Esophagus muscularis mucosa (tissue), 4 donors: ENCODE measurements at places on chromosomes 7 and 10. TPM values are rescaled to one million over a fixed set of nuclear protein-coding genes. Genes with fewer than 3 reads are reported as not detected.

DNA sequence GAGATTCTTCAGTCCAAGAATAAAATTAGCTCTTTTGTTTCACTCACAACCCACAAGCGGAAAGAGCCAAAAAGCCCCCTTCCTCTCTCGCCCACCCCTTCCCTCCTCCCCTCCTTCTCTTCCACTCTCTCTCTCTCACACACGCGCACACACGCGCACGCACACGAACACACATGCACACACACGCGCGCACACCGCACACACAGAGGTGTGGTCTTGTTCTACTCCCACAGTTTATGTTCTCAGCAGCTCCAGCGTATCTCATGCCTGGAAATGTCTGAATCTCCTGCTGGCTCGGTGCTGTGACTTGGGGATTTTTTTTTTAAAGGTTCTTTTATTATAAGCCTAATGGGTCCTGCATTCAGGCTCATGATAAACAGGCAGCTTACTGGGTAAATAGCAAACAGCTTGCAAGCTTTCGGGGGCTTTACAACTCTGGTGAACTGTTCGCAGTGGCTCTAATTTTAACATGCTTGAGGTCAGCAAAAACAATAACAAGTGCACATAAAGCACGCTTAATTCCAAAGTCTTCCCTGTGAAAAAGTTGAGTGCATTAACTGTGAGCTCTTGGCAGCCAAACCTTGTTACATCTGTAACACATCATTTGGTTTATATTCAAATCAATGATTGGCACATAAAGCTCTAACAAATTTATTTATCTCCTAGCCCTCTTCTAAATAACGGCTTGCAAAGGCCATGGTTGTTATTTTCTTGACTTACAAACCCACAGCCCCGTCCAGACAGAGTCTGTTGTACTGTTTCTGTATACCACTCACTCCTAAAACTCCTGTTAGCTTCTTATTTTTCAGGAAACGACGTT lies 424.1 kb upstream of the MGMT start:
- no peak overlapping the region for H3K27ac ChIP-seq
- no peaks in the 10 kb centered on the region for H3K27me3 ChIP-seq
- no peak overlapping the region for H3K4me3 ChIP-seq
- DNase-seq: no peak

DNA sequence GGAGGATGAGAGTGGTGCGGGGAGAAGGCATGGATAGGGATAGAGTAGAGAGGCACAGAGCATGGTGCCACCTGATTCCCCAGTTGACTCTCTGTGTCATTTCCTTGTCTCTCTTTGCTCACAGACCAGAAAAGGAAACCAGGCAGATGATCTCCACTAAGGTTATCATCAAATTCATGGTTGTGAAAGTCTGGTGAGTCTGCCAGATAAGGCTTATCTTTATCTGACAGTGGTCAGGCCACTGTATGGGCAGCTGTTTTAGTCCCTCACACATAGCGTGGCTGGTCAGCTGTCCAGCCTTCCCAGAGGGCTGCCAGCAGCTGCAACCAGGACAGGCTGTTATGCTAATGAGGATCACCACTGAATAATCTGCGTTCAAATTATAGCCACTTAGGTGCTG lies 99.0 kb downstream of the ADRA2A start:
- no peaks in the 10 kb centered on the region for H3K36me3 ChIP-seq
- no peak overlapping the region for H3K27ac ChIP-seq
- H3K4me1 ChIP-seq: no peaks in the 10 kb centered on the region
- no peak overlapping the region for H3K4me3 ChIP-seq
- no peaks in the 10 kb centered on the region for H3K27me3 ChIP-seq

DNA sequence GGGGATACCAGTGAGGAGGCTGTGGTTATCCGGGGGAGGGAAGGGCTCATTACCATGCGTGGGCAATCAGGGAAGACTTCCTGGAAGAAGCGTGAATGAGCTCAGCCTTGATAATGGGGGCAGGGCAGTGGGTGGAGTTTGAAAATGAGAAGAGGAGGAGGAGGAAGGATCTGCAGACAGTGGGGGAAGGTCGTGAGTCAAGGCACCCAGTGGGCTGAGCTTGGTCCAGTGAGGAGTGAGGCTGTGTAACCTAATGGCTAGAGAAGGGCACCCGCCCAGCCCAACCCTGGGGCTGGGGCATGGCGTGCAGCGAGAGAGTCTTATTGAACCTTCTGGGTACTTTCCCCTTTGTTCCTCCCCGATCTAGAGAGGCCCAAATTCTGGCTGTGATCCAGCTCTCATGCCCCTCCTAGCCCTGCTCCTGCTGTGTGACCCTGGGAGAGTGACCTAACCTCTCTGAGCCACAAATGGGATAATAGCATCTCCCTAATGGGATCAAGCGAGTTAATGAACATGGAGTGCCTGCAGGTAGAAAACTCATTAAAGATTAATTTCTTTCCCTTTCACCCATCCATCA lies 31.5 kb downstream of the CLIP2 start:
- H3K4me1 ChIP-seq: peaks cover 14% of the 10 kb centered on the region
- no peak overlapping the region for H3K27ac ChIP-seq
- DNase-seq: no peak

GRCh38 chr7:81845744-81846241 lies 75.9 kb upstream of the HGF start:
- H3K4me3 ChIP-seq: no peak overlapping the region
- peak overlapping the region; percentile 35 for H3K27ac ChIP-seq
- no peak for DNase-seq

- DNase-seq: no peak
- H3K36me3 ChIP-seq: no peaks in the 10 kb centered on the region
- H3K27ac ChIP-seq: peak overlapping the region; percentile 72
- H3K27me3 ChIP-seq: peaks cover 45% of the 10 kb centered on the region
These were observed 17.9 kb downstream of the EBF3 start for GRCh38 chr10:129945941-129946760.

DNA sequence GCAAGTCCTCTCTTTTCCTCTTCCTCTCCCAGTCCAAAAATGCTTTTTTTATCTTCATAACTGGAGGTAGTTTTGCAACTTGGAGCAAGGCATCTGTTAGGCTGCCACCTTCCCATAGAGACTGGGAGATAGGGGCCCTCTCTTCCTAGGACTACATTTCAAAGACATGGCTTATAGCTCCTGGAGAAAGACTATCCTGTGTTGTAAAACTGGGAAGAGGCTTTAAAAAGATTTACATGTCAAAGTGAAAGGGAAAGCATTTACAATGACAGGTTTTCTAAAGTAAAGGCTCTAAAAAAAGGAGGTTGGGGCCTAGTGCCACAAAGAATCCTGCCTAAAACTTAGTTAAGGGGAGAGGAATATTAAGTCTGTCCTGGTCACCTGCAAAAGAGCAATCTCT lies 82.2 kb upstream of the SEMA3E start:
- H3K36me3 ChIP-seq: no peaks in the 10 kb centered on the region
- no peaks in the 10 kb centered on the region for H3K4me1 ChIP-seq
- H3K4me3 ChIP-seq: no peak overlapping the region
- no peak for DNase-seq
- H3K27ac ChIP-seq: no peak overlapping the region
- H3K27me3 ChIP-seq: no peaks in the 10 kb centered on the region

- H3K36me3 ChIP-seq: no peaks in the 10 kb centered on the region
- H3K27me3 ChIP-seq: no peaks in the 10 kb centered on the region
- H3K4me3 ChIP-seq: no peak overlapping the region
- H3K4me1 ChIP-seq: no peaks in the 10 kb centered on the region
These were observed 80.8 kb upstream of the KLF14 start for GRCh38 chr7:130814778-130815335.

The TMEM270 gene
- not detected for total RNA-seq

DNA sequence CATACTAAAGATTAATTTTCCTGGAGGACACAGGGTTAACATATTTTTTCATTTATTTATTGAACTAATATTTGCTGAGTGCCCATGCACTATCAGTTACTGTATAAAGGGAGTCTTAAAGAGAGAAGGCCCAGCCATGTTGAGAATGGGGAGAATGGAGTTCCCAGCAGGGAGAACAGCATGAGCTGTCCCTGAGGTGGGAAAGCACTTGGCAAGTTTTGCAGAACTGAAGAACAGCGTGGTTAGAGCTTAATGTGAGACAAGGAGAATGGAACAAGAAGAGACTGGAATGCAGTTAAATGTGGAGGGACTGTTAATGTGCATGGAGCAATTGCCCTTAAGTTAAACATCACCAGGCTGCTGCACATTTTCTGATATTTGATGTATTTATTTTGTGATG lies 435.4 kb downstream of the SUGCT start:
- H3K27ac ChIP-seq: no peak overlapping the region
- H3K27me3 ChIP-seq: no peaks in the 10 kb centered on the region
- no peak for DNase-seq
- peaks cover 24% of the 10 kb centered on the region for H3K4me1 ChIP-seq

DNA sequence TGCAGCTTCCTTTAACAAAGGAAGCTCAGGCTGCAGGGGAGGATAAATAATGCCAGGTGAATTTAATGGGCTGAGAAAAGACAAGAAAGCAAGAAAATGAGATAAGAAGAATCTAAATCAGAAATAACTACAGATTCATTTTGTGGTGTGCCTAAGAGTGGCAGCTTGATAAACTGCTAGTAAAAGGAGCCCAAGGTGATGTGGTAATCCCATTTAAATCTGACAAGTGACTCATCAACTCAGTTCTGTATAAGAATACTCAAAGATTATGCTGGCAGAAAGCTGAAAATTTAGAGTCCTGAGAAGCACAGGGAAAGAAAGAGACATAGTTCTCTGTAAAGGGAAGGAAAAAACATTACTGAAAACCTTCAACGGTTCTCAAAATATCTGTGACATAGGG lies 109.4 kb upstream of the PDE1C start:
- no peaks in the 10 kb centered on the region for H3K36me3 ChIP-seq
- no peaks in the 10 kb centered on the region for H3K4me1 ChIP-seq
- DNase-seq: no peak

DNA sequence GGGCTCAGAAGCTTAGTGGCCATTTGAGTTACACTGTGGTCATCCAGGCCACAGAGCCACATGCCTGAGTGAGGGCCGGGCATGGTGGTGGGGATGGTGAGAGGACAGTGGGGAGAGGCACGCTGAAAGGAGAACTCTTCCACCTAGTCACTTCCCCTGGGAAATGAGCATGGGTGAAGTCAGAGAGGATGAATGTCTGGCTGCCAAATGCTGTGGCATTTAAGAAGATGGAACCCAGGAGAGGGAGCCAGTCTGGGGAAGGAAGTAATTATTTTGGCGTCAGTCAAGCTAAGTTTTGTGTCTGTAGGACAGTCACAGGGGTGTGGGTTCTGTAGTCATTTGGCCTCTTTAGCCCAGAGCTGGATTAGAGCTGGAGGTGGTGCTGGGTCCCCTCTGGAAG lies 86.0 kb upstream of the PODXL start:
- no peak overlapping the region for H3K4me3 ChIP-seq
- no peaks in the 10 kb centered on the region for H3K36me3 ChIP-seq
- no peak for DNase-seq
- H3K27ac ChIP-seq: no peak overlapping the region
- no peaks in the 10 kb centered on the region for H3K27me3 ChIP-seq

- no peak overlapping the region for H3K4me3 ChIP-seq
- no peaks in the 10 kb centered on the region for H3K36me3 ChIP-seq
- no peak for DNase-seq
- peak overlapping the region; percentile 56 for H3K27ac ChIP-seq
- H3K4me1 ChIP-seq: peaks cover 21% of the 10 kb centered on the region
- no peaks in the 10 kb centered on the region for H3K27me3 ChIP-seq
These were observed 5.0 kb downstream of the PRKG1 start for GRCh38 chr10:51079331-51079730.

DNA sequence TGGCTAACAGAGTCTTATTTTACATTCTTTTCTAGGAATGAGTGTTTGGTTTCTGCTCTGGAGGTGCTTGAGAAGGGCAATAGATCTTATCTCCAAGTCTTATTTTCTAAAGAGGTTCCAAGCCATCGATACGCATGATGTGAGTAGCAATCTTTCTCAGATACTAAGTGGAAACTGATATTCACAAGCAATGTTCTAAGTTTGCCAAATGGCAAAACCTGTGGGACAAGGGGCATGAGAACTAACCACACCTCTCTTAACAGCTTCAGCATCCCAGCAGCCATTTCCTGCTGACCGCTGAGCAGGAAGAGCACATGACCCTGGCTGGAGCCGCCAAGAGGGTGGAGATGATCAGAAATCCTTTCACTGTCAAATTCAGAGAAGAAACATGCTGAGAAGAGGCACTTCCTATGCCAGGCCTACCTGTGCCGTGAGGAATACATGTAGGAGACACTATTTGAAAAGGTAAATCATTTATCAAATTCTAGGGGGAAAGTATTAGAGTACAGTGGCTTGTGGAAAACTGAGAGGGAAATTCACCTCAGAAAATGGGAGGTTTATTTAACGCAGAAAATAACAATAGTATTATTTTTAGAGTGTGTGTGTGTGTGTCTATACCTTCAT lies 35.2 kb downstream of the CCDC71L start:
- no peaks in the 10 kb centered on the region for H3K36me3 ChIP-seq
- H3K4me1 ChIP-seq: no peaks in the 10 kb centered on the region
- DNase-seq: no peak
- H3K27ac ChIP-seq: no peak overlapping the region
- no peak overlapping the region for H3K4me3 ChIP-seq

The C7orf33 gene
- total RNA-seq: not detected

DNA sequence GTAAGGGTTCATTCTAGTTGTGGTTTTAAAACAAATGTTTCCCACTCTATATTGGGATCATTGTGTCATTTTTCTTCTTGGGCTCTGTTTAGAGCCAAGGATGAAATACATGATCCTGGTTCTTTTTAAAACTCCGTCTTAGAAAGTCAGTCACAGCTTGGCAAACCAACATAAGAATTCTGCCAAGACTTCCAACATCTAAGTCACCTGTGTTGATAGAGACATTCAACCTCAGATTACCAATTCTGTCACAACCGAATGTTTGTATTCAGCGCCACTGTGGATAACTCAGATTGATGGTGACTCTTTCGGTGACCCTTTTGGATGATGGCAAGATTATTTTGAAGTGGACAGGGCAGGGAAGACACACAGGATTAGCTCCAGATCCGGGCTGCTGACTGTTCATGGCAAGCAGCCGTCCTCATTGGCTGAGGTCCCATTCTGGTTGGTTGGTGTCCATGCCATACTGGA lies 255.4 kb downstream of the ARHGAP21 start:
- no peak overlapping the region for H3K4me3 ChIP-seq
- DNase-seq: no peak
- H3K36me3 ChIP-seq: peaks cover 4% of the 10 kb centered on the region
- peaks cover 25% of the 10 kb centered on the region for H3K4me1 ChIP-seq

DNA sequence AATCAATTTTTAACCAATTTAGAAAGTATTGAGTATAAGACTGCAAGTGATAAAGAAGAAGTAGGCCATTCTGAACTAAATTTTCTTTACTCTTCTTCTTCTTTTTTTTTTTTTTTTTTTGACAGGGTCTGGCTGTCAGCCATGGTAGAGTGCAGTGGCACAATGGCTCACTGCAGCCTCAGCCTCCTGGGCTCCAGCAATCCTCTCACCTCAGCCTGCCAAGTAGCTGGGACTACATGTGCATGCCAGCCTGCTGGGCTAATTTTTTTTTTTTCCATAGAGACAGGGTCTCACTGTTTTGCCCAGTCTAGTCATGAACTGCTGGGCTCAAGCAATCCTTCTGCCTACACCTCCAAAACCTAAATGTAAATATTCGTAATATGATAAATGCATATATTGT lies 63.2 kb downstream of the DGKB start:
- H3K4me1 ChIP-seq: peaks cover 6% of the 10 kb centered on the region
- H3K4me3 ChIP-seq: no peak overlapping the region
- no peaks in the 10 kb centered on the region for H3K27me3 ChIP-seq
- H3K36me3 ChIP-seq: no peaks in the 10 kb centered on the region
- no peak for DNase-seq

GRCh38 chr10:9229702-9230244 lies 1175.3 kb downstream of the GATA3 start:
- H3K4me1 ChIP-seq: no peaks in the 10 kb centered on the region
- H3K36me3 ChIP-seq: no peaks in the 10 kb centered on the region
- no peak for DNase-seq
- no peak overlapping the region for H3K27ac ChIP-seq

- no peak overlapping the region for H3K4me3 ChIP-seq
- no peak for DNase-seq
- H3K4me1 ChIP-seq: peaks cover 91% of the 10 kb centered on the region
- no peaks in the 10 kb centered on the region for H3K36me3 ChIP-seq
- H3K27ac ChIP-seq: no peak overlapping the region
These were observed 25.1 kb downstream of the CUL1 start for GRCh38 chr7:148723846-148724245.
